ENCODE measurements at places on chromosomes 1 and 21.
A peak's percentile ranks its signal among the peaks of the same experiment; 100 is the strongest.

GRCh38 chr1:167659450-167659849, 29.4 kb downstream of the RCSD1 start:
- no peaks in the 10 kb centered on the region for H3K27me3 ChIP-seq
- H3K27ac ChIP-seq = no peak overlapping the region
- H3K4me3 ChIP-seq = no peak overlapping the region
- H3K36me3 ChIP-seq = peaks cover 63% of the 10 kb centered on the region

DNA sequence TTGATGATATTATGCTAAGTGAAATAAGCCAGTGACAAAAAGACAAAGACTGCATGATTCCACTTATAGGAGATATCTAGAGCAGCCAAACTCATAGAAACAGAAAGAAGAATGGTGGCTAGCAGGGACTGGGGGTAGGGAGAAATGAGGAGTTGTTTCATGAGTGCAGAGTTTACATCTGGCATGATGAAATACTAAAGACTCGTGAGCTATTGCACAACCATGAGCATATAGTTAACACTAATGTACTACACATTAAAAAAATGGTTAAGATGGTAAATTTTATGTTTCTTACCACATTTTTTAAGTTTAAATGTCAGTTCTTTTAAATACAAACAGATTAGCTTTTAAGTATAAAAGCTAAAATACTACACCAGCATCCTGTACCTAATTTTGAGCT, 57.8 kb downstream of the ESRRG start:
- no peaks in the 10 kb centered on the region for H3K4me1 ChIP-seq
- no peak for DNase-seq
- H3K36me3 ChIP-seq = no peaks in the 10 kb centered on the region
- H3K27ac ChIP-seq = no peak overlapping the region

DNA sequence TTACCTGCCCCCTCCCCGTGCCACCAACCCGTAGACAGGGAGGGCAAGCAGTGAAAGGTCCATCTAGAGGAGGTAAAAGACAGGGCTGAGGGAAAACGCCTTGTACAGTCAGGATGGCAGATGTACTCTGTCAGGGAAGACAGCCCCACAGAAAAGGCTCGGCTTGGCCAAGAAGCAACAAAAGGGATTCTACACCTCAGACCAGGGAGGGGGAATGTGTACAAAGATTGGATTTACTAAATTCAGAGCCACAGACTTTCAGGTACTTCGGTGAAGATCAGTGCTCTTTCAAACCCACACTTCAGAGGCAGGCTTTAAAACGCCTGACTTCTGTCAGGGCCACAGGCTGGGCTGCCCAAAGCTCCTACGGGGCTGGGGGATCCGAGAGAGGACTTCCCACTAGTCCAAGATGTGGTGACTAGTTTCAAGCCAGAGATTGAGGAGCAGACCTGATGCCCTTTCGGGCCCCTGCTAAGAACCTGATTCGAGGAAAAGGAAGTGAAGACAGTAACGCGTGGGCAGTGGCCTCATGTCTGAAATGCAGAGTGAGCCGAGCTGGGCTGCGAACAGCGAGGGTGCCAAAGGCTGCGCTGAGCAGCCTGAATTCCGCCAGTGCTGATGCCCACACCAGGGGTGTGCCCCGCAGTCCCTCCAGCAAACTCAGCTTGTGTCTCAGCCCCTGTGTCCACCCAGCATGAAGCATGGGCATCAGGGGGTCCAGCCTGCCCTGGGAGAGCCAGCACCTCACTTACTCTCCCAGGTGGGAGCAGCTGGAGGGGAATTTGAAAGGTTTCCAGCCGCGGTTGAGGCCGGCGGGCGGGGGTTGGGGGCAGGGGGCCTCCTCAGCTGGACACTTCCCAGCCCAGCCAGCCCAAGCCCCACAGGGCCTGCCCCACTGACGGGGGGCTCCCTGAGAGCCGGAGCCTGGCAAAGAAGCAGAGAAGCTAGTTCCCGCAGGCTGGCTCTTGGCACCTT, 36.2 kb downstream of the KIAA1614 start:
- H3K27ac ChIP-seq = no peak overlapping the region
- H3K4me1 ChIP-seq = no peaks in the 10 kb centered on the region
- peaks cover 27% of the 10 kb centered on the region for H3K36me3 ChIP-seq
- H3K4me3 ChIP-seq = no peak overlapping the region

DNA sequence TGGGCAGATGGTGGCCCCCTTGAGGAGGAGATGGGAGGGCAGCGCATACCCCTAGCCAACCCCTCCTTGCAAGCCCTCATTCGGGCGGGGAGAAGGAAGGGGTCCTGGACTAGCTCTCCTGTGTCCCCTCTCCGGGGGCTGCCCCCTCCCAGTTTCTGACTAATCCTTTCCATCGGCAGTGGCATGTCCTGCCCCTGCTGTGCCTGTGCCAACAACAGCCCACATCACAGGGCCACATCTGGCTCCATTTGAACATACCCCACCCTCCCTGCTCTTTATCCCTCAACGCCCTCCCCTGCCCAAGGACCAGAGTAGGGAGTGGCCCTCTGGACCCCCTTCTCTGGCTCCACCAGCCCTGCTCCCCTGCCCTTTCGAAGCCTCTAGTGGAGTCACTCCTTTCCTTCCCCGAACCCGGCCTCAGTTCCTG, 11.0 kb upstream of the LMNA start:
- H3K4me3 ChIP-seq = peak overlapping the region; percentile 47
- peak; percentile 83 for DNase-seq
- no peaks in the 10 kb centered on the region for H3K36me3 ChIP-seq
- peaks cover 11% of the 10 kb centered on the region for H3K27me3 ChIP-seq
- H3K27ac ChIP-seq = peak overlapping the region; percentile 40

- H3K4me3 ChIP-seq = no peak overlapping the region
- no peaks in the 10 kb centered on the region for H3K36me3 ChIP-seq
- no peaks in the 10 kb centered on the region for H3K4me1 ChIP-seq
- H3K27me3 ChIP-seq = peaks cover 91% of the 10 kb centered on the region
- H3K27ac ChIP-seq = no peak overlapping the region
Measured at GRCh38 chr1:165369255-165369848, 12.8 kb upstream of the LMX1A start.

- H3K27ac ChIP-seq = no peak overlapping the region
- H3K4me3 ChIP-seq = no peak overlapping the region
- no peak for DNase-seq
- no peaks in the 10 kb centered on the region for H3K27me3 ChIP-seq
Measured at GRCh38 chr21:44533891-44534627, 5.9 kb downstream of the KRTAP10-1 start.

- no peak overlapping the region for H3K27ac ChIP-seq
- no peaks in the 10 kb centered on the region for H3K27me3 ChIP-seq
Measured at GRCh38 chr21:16034446-16035190, 304.8 kb downstream of the USP25 start.

DNA sequence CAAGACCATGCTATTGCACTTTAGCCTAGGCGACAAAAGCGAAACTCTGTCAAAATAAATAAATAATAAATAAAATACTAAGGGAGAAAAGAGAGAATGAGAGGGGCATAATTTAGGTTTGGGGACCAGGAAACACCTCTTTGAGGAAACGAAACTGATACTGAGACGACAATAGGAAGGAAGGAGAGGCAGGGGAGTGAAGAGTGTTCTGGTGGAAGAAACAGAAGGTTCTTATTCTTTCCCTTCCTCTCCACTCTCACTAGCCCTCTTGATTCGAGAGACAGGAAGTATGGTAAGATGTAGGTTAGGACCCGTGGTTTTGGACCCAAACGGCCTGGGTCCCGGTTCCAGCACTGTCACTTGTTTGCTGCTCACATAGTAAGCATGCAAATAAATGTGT, 1.6 kb upstream of the NKAIN1 start:
- no peaks in the 10 kb centered on the region for H3K36me3 ChIP-seq
- H3K27me3 ChIP-seq = peaks cover 7% of the 10 kb centered on the region
- no peak overlapping the region for H3K27ac ChIP-seq
- DNase-seq = peak; percentile 16
- H3K4me1 ChIP-seq = peaks cover 14% of the 10 kb centered on the region

DNA sequence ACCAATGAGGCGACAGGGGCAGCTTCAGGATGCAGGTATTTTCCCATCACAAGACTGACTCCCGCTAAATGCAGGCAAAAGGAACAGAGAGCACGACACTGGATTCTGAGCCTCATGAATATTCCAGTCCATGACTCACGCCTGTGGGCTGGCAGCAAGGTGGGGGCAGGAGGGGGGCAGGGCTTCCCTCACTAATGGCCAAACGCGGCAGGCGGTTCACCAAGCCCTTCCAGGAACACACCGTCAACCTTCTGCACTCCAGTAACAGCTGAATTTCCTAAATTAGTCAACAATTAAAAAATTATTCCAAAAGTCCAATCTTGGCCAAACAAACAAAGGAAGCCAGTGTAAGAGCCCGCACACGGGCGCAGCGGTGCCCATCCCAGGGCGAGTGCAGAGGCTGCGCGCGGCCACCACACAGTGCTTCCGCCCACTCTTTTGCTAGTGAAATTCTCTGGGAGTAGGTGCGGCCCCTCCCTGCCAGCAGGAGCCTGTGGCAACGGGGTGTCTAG, 12.5 kb upstream of the GPR153 start:
- H3K27ac ChIP-seq = no peak overlapping the region
- DNase-seq = no peak
- no peaks in the 10 kb centered on the region for H3K4me1 ChIP-seq
- H3K4me3 ChIP-seq = no peak overlapping the region
- no peaks in the 10 kb centered on the region for H3K36me3 ChIP-seq
- H3K27me3 ChIP-seq = no peaks in the 10 kb centered on the region

GRCh38 chr1:154896771-154897286, 26.7 kb upstream of the KCNN3 start:
- H3K4me3 ChIP-seq = no peak overlapping the region
- no peaks in the 10 kb centered on the region for H3K36me3 ChIP-seq
- H3K27me3 ChIP-seq = no peaks in the 10 kb centered on the region
- no peak overlapping the region for H3K27ac ChIP-seq
- no peak for DNase-seq

DNA sequence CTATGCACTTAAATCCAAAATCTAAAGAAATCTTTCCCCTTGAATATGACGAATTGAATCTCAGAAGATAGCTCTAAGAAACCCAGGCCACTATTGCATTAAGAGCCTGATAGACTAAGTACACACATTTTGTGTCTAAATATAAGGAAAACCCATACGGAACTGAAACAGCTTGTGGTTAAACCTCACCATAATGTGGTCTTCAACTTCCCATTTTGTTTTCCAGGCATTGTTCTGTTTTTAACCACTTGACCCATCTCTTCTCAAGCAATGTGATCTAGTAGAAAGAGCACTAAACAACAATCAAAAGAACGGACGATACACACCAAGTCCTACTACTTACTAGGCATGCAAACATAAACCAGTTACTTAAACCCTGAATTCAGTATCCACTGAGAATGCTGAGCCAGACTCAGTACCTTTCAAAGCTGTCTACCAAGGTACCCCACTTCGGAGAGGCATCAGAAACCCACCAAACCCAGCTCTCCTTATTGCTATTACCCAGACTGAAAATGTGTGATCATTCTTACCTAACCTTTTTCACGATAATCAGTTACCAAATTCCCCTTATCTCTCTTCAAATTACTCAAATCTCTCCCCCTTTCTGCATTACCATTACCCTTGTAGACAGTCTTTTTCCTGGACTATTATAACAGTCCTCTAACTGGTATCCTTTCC, 12.8 kb downstream of the OTUD7B start:
- H3K27ac ChIP-seq = no peak overlapping the region
- H3K36me3 ChIP-seq = no peaks in the 10 kb centered on the region
- peaks cover 16% of the 10 kb centered on the region for H3K4me1 ChIP-seq
- H3K27me3 ChIP-seq = peaks cover 37% of the 10 kb centered on the region

DNA sequence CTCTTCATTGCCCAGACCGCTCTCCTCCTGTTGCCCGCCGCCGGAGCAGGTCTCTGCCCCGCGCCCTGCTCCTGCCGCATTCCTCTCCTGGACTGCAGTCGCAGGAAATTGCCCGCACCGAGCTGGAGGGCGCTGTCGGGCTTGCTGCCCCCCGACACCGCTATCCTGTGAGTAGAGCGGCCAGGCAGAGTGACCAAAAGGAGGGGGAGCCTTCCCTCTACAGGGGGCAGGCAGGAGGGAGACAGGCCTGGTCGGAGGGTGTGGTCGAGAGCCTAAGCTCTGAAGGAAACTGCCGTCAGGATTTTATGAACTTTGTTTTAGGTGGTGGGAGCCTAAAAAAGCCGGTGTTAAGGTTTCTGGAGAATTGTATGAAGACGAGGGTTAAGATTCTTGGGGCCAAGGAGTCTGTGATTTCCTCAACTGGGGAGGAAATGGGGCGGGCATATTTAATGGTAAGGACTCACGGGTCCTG, 517 bp downstream of the LRIG2 start:
- H3K27ac ChIP-seq = peak overlapping the region; percentile 96
- peaks cover 12% of the 10 kb centered on the region for H3K4me1 ChIP-seq
- DNase-seq = peak; percentile 59
- peaks cover 2% of the 10 kb centered on the region for H3K36me3 ChIP-seq

DNA sequence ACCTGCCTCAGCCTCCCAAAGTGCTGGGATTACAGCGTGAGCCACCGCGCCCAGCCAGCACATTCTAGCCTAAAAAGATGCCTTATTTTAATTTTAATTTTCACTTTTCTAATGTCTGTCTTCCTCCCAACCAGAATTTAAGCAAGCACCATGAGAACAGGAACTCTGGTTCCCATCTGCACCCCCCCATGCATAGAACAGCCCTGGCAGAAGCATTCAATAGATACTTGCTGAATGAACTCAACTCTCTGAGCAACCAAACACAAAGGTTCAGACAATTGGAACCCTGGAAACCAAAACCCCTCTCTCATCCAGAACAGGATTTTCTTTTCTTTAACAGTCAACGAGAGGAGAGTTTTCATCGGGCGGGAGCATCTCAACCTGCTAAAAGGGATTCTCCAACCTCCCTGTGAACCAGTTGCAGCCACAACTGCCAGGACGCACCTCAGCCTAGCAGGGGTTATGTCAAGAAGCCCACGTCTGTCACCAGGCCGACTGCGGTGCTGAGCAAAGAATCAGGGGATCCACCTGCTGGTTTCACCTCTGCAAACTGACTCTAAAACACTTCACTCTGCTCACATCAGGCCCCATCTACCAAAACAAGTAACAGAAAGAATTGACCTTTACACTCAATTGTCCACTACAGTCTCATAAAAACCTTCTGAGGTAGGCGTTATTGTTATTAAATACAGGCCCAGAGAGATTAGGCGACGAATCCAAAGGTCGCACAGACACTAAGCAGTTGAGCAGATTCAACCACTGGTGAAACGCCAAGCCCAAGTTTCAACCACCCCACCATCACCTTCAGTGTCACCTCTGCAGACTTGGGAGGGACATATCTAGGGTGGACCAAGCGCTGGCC, 1.7 kb downstream of the KIAA2013 start:
- peak overlapping the region; percentile 46 for H3K27ac ChIP-seq
- no peak for DNase-seq
- no peaks in the 10 kb centered on the region for H3K27me3 ChIP-seq
- H3K4me3 ChIP-seq = peak overlapping the region; percentile 63
- H3K36me3 ChIP-seq = peaks cover 11% of the 10 kb centered on the region

GRCh38 chr1:162081316-162081715, 11.8 kb downstream of the NOS1AP start:
- H3K4me3 ChIP-seq = no peak overlapping the region
- H3K36me3 ChIP-seq = no peaks in the 10 kb centered on the region
- no peaks in the 10 kb centered on the region for H3K4me1 ChIP-seq
- no peaks in the 10 kb centered on the region for H3K27me3 ChIP-seq
- no peak overlapping the region for H3K27ac ChIP-seq

- no peak overlapping the region for H3K4me3 ChIP-seq
- no peak overlapping the region for H3K27ac ChIP-seq
- no peaks in the 10 kb centered on the region for H3K36me3 ChIP-seq
- H3K4me1 ChIP-seq = no peaks in the 10 kb centered on the region
- H3K27me3 ChIP-seq = no peaks in the 10 kb centered on the region
- DNase-seq = no peak
Measured at GRCh38 chr1:229217716-229218115, 53.2 kb upstream of the RAB4A start.
